ENCODE measurements at places on chromosomes 4 and X.
A peak's percentile ranks its signal among the peaks of the same experiment; 100 is the strongest.

DNA sequence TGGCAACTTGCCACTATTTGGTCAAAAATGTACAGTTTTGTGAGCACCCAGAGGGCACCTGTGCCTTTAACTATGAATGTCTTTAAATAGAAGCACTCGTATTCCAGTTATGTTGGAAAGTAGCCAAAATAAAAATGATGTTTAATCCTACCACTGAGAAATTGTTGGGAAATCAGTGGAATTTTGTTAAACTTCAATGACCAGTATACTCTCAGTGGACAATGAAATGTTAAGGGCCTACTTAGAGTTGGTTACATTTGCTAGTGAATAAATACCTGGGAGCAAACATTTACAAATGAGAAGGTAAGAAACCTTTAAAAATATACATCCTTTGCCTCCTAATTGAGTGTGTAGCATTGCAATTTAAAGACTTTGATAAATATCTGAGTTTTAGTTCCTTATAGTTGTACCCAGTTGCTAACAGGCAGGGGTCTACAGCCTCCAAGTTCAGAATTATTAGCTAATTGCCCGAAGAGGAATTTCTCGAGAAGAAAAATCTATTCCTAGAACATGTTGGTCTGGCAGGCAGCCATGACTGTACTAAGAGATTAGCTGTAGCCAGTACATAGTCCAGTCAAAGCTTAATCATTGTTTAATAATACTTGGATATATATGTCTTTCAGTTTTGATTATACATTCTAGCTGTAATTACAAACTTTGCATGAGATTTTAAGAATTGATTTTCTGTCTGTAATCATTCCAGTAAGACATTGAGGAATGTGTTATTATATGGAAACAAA is 93.2 kb downstream of the IL1RAPL2 start:
- no peak overlapping the region for H3K27ac ChIP-seq
- DNase-seq: no peak
- H3K27me3 ChIP-seq: no peaks in the 10 kb centered on the region

DNA sequence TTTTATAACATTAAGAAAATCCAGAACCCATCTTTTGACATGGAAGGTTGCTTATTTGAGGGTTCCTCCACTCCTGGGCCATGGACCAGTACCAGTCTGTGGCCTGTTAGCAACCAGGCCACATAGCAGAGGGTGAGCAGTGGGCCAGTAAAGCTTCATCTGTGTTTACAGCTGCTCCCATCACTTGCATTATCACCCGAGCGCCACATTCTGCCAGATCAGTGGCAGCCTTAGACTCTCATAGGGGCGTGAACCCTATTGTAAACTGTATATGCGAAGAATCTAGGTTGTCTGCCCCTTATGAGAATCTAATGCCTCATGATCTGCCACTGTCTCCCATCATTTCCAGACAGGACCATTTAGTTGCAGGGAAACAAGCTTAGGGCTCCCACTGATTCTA is 58.6 kb downstream of the NDST4 start:
- no peaks in the 10 kb centered on the region for H3K36me3 ChIP-seq
- H3K4me1 ChIP-seq: no peaks in the 10 kb centered on the region
- no peak overlapping the region for H3K4me3 ChIP-seq
- DNase-seq: no peak

DNA sequence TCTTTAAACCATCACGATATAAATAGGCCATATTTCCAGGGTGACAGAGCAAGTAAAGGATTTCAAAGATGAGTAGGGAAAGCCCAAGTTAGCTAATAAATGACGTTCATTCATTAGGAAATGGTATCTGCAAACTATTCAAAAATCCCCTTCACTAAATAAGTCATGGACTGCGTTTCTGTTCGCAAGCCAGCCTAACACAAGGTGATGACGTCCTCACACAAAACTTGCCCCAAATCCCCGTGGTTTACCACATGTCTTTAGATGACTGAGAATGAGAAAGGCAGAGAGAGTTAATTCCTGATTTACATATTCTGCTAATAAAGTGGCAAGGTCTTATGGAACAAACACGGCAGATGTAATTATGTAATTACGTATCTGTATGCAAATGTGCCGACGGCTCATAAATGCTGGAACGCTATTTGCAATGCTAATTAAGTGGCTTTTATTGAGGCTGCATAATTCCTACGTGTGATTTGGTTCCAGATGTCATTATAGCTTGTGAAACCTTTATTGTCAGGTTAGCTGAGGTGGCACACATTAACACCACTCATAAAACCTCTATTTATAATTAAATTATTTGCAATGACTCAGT is 437.7 kb upstream of the FRG1 start:
- DNase-seq: no peak
- no peak overlapping the region for H3K27ac ChIP-seq
- no peaks in the 10 kb centered on the region for H3K4me1 ChIP-seq
- H3K4me3 ChIP-seq: no peak overlapping the region

- H3K4me1 ChIP-seq: no peaks in the 10 kb centered on the region
- DNase-seq: no peak
- H3K4me3 ChIP-seq: no peak overlapping the region
- H3K27ac ChIP-seq: no peak overlapping the region
These were observed 44.2 kb downstream of the MTHFD2L start for GRCh38 chr4:74202062-74202586.

DNA sequence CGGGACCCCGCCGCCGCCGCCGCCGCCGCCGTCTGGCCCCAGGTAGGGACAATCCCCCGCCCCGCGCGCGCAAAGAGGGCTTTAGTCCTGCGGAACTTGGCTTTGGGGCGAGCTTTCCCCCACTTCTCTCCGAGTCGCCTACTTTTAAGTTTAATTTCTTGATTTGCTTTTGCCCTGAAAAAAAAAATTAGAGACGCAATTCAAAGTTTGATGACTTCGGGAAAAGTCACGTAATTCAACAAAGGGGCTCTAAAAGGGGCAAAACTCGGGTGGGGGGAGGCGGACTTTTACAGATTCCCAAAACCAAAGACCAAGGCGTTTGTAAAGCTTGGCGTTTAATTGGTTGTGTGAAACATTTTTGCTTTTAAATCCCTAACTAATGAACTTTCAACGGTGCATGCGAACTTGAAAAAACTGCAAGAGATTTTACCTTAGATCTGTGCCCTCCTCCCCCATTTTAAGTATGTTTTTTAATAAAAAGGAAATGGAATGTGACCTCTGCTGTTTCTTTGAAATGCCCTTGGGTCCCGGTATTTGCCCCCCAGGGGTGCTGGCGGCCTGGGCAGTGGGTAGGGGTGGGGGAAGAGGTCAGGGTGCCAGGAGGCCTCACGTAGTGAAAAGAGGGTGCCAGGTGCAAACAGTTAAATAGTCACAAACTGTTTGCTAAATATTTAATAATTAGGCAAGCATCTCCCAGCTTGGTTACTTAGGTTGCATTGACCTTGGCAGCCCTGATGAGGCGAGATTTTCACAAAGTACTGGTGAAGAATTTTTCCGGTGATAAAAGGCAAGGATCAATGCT is 209.7 kb downstream of the NWD2 start:
- H3K27ac ChIP-seq: no peak overlapping the region
- no peak overlapping the region for H3K4me3 ChIP-seq
- DNase-seq: peak; percentile 1
- H3K4me1 ChIP-seq: peaks cover 5% of the 10 kb centered on the region
- H3K27me3 ChIP-seq: peaks cover 29% of the 10 kb centered on the region
- no peaks in the 10 kb centered on the region for H3K36me3 ChIP-seq

Data from thymus (tissue), 14 donors.